ENCODE measurements at places on chromosomes 12 and 14.
A peak's percentile ranks its signal among the peaks of the same experiment; 100 is the strongest.

DNA sequence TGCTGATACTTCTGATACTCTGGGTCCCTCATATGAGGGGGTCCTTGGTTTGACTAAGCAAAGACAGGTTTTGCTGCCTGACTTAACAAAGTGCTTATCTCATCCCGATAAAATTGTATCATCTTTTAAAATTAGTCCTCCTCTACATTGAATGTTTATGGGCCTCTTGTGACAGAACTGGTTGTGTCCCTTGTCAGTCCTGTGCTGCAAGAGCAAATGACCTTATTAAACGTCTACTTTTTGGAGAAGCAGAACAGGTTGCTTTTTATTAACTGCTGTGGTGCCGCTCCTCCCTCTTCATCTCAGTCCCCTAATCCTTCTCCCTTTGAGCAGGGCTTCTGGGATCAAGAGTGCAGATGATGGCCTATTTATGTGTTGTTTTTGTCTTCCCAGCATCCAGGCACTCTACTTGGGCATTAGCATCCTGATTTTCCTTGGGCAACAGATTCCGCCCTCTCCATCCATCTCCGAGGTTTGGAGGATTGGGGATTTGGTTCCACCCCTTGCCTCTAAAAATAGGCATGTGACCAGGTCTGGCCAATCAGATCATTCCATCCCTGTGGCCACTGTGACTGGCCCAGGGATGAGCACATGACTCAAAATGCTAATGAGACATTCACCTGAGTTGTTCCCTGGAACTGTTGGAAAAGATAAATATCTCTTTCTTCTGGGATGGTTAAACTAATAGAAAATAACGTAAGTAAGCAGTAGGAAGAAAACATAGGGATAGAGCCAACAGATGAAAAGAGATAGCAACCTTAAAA lies 2.9 kb upstream of the DENR start:
- DNase-seq, result peak; percentile 9

- no peak for DNase-seq
Measured at GRCh38 chr14:51954657-51955056, 34.7 kb upstream of the RTRAF start.

GRCh38 chr12:26769611-26770010 lies 63.4 kb downstream of the ITPR2 start:
- no peak for DNase-seq

GRCh38 chr12:108969622-108970021 lies 51.2 kb downstream of the SVOP start:
- DNase-seq, result no peak

DNA sequence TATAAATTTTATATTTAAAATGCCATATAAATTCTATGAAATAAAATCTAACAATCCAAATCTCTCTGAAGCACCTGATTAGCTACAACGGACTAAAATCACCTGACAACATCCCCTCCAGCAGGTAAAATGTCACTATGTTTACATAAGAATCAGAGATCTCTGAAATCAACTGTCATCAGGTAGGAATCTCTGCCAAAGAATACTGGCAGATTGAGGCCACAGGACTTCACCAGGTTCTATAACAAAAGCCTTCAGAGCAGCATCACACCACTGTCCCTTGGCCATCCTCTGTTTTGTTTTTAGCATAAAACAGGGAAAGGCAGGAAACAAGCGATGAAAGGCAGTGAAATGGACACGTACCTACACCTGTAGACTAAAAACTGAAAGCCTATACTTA lies 22.1 kb downstream of the FGD6 start:
- DNase-seq, result no peak

- no peak for DNase-seq
Measured at GRCh38 chr12:46801293-46801692, 24.5 kb downstream of the SLC38A4 start.

DNA sequence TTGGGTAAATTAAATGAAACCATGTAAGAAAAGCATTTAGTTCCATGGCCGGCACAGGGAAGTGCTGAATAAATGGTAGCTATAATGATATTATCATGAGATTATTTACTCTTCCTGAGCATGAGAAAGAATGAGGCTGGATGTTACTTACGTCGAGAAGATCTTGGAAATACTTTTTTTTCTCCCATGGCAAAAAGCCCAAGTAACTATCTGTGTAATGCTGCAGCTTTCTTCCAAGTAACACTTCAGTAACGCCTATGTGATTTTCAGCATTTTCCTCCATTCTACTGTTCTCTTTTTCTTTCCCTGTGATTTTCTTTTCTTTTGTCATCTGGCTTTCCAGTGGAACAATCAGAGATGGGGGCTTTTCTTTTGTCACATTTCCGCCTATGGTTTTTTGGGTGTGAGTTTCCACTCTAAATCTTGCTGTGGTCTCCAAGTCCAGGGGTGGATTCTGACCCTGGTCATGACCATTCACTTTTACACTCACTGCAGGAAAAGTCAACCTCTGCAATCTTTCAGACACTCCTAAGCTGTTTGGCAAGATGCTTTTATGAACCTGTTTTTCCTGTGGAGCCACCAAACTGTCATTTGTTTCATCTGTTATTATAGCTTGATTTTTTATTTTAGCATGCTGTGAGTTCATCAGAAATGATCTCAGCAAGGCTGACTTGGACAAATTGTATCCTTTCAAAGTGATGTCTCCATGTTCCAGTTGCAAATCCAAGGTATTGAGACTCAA lies 25.0 kb upstream of the SYCP3 start:
- peak; percentile 9 for DNase-seq

All from fibroblast of mammary gland (primary cell).